NCI-H1092 (cell line): ENCODE measurements at places on chromosomes 1 and 21.

DNA sequence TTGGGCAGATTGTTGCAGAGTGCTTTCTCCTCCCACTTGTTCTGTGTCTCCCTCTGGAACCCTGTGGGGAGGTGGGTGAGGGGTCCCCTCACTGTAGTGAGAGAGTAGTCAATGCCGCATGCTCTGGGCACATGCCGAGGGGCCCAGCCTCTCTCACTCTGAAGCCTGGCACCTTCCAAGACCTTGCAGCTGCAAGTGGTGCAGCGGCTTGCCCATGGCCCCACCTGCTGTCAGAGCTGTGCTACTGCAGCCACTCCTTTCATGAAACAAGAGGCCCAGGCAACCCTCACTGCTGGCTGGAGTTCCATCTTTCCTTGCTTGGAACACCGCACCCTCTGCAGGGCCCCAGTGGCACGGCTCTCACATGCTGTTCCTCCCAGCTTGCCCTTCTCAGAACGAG, 58.4 kb upstream of the COL6A1 start:
- no peak for DNase-seq

GRCh38 chr1:230248016-230248888, 177.9 kb downstream of the PGBD5 start:
- no peak for DNase-seq

DNA sequence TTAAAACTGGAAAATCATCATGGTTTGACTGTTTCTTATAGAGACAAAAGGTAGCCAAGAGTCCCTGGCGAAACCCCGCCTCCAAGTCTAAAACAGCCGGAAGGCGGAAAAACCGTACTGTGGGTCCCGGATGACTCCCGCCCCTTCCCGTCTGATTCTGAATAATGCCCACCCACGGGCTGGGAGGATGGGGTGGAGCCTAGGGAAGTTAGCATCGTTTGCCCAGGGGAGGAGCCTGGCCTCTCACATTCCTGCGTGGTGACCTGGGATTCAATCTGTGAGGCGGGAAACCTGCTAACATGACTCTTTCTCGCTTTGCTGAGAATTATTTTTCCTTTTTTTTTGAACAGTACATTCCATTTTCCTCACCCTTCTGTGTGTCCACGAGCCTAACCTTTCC, 124.9 kb downstream of the KCNK1 start:
- no peak for DNase-seq

DNA sequence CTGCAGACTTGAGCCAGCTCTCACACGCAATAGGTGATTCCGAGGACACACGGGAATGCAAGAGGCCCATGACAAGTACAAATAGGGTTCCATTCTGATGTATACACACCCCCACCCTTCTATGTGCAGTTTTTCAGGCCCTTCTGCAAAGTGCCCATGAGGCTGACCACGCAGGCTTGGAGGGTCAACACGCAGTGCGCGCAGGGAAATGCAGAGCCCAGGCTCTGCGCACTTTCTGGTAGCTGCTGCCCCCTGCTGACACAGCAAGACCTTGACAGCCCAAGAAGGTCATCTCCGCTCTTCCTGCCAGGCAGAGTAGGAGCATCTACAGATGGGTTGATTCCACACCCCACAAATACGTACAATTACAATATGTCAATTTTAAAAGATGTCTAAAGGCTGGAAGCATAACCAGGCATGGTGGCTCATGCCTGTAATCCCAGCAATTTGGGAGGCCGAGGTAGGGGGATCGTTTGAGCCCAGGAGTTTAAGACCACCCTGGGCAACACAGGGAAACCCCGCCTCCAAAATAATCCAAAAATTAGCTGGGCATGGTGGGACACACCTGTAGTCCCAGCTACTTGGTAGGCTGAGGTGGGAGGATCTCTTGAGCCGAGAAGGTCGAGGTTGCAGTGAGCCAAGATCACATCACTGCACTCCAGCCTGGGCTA, 18.5 kb downstream of the SH3BP5L start:
- DNase-seq, result peak; percentile 57

DNA sequence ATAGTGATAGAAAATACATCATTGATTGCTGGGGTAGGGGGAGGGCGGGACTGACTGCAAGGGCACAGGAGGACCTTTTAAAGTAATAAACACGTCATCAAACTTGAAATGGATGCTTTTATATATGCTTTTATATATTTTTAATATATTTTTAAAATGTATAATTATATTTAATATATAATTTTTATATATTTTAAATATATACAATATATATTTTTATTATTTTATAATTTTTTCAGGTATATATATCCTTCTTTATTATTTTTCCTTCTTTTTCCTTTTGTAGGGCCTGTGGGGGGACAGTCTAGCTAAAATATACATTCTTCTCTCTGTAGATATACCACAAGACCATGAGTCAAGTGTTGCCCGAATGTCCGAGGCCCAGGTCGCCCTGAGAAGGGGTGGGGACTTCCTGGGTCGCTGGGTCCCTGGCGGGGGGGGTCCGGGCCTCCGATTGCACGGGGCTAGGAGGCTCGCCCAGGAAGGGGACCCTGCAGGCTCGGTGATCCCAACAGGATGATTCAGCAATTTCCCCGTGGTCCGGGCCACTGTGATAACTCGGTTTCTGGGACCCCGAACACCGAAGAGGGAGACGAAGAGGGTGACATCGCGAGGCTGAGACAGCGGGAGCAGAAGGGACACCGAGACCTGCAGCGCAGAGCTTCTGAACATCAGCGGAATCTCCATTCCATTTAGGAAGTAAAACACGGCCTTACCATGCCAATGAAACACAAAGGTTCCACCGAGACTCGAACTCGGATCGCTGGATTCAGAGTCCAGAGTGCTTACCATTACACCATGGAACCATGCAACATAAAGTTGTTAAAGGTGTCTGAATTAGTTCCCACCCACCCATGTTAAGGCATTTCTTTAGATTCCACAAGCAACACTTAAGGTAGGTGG, 112.5 kb upstream of the NBPF11 start:
- DNase-seq, result no peak

DNA sequence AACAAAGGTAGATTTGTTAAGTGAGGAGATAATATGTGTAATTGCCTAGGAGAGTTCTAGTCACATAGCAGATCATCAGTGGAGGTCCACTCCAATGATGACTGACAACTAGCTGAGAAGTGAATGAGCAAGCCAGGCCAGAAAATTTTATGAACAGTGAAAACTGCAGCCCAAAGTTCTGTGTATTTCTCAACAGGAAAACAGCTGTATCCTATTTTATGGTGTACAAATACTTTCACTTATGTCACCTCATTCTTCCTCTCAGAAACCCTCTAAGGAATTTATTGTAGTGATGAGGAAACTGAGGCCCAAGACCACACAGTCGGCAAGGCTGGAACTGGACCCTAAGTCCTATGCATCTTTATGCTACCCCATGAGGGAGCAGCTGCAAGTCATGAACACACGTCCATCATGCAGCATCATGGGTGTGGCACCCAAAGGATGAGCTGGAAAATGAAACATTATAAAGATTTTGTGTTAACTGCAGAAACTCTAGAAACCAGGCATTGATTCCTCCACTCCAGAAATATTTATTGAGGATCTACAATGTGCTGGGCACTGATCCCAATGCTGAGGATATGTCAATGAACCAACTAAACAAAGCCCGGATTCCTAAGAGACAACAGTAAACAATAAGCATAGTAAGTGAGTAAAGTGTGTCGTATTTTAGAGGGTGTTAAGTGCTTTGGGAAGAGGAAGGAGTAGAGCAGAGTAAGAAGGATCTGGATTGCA, 99.5 kb upstream of the DUSP10 start:
- no peak for DNase-seq

GRCh38 chr1:190663962-190664361, 186.3 kb upstream of the BRINP3 start:
- DNase-seq, result no peak

DNA sequence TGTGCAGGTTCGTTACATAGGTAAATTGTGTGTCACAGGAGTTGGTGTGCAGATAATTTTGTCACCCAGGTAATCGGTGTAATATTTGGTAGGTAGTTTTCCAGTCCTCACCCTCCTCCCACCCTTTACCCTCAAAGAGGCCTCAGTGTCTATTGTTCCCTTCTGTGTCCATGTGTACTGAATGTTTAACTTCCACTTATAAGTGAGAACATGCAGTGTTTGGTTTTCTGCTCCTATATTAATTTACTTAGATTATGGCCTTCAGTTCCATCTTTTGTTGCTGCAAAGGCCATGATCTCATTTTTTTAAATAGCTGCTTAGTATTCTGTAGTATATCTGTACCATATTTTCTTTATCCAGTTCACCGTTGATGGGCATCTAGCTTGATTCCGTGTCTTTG, 87.3 kb downstream of the RPS6KC1 start:
- DNase-seq, result peak; percentile 21

- no peak for DNase-seq
These were observed 593.8 kb downstream of the LRRIQ3 start for GRCh38 chr1:73604211-73604610.

GRCh38 chr1:12275370-12275769, 45.5 kb downstream of the VPS13D start:
- DNase-seq, result peak; percentile 11

DNA sequence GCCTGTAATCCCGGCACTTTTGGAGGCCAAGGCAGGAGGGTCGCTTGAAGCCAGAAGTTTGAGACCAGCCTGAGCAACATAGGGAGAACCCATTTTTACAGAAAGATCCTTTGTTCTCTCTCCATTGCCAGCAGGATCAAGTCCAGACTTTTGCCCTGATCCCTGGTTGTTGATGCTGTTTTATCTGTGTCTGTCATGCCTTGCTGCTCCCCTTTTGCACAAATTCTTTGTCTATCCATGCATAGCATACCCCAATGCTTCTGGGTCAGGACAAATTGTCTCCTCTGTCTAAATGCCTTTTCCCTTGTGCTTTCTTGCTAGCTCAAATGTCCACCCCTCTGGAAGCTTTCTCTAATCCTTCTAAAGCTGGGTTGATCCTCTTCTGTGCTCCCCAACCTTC, 25.3 kb upstream of the FAAH start:
- DNase-seq, result no peak

DNA sequence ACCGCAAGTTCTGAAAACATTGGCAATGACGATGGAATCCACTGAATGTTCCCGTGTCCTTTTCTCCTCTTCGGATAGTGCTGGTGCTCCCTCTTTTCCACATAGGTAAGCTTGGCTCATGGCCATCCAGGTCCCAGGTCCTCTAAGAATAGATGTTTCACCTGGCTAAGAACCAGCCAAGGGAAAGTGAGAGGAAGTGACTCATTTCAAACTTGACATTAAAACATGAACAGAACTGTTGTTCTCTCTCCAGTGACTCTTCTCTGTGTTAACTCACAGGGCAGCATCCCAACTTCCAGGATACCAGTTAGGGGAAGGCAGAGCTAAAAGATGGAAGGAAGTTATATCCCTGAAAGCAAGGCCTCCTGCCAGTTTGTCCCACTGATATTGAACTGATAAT, 493.8 kb upstream of the CHRM3 start:
- no peak for DNase-seq

GRCh38 chr1:33300673-33301072, 20.2 kb downstream of the A3GALT2 start:
- DNase-seq, result no peak

DNA sequence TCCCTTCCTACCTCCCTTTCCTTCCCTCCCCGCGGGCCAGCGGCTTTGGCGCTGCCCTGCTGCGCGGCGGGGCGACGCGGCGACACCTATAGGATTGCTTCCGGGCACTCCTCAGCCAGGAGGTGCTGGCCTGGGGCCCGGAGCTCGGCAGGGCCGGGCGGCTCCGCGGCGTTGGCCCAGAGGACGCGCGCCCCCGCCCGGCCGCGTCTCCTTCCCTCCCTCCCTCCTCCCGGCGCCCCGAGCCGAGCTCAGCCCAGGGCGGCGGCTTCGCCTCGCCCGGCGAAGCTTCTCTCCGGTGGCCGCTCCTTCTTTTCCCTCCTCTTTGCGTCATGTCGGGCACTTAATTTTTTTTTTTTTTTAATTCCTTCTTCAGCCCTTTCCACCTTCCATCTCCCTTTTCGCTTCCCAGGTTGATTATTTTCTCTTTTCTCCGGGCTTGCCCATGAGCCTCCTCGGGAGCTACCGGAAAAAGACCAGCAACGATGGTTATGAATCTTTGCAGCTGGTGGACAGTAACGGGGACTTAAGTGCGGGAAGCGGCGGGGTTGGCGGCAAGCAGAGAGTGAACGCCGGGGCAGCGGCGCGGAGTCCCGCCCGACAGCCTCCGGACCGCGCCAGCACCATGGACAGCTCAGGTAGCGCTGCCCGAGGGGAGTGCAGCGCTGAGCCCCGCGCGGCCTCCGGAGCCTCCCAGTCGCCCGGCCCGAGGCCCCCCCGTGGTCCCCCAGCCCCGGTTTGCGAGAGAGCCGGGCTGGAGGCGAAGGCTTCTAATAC, at the start of gene DNAJC6:
Gene DNAJC6 (plus strand): TSS at position 240 of the 774 bp plus-strand sequence. CDS start 203 bp downstream, at position 443.
- peak; percentile 48 for DNase-seq

- no peak for DNase-seq
These were observed 73.4 kb downstream of the MACF1 start for GRCh38 chr1:39277879-39278278.

DNA sequence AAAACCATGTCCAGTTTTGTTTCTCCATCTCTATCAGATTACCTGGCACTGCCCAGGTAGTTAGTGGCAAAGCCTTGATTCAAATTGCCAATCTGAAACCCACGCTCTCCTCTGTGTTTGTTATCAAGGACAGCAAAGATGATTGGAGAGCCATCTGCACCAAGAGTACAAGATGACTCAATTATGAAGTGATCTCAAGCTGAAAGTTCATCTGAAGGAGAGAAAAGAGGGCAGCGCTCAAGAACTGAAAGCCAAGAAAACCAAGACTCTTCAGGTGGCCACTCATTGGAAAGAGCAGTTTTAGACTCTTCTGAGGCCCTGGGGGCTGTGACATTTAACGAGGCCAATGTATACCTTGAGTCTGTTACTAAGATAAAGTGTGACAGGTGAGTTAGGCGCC, 13.8 kb downstream of the RXRG start:
- no peak for DNase-seq

DNA sequence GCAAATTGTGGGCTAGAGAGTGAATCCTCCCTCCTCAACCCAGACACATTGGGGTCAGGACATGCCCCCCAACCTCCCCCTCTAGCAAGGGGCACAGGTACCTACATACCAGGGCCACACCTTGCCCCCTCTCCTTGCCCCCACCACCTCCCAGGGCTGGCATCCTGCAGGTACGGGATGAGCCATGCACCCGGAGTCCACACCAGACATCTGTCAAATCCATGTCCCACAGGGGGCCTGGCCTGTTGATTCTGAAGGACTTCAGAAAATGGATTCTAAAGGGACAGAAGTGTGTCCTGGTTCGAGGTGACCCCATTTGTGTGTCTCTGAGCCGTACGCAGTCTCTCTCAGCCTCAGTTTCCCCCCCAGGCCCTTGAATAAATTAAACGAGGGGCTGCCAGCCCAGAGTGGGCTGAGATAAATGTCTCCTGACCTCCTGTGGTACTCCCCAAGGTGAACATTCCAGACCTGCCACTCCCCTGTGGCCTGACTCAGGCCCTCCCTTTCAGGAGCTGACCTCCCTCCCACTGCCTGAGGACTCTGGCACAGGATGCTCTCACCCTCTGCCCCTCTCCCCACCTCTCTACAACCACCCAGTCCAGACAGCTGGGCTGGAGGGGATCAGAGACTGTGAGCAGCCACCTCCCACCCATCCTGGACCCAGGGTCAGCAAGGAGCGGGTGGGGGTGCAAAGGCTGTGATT, 94.5 kb downstream of the EPHB2 start:
- DNase-seq, result no peak

GRCh38 chr1:65980237-65980636, 187.5 kb downstream of the PDE4B start:
- DNase-seq, result no peak

GRCh38 chr1:92473781-92474495, 12.8 kb downstream of the GFI1 start:
- no peak for DNase-seq
